ENCODE measurements at places on chromosomes 3 and 15.

GRCh38 chr15:92407916-92408315 lies 14.2 kb downstream of the ST8SIA2 start:
- DNase-seq = no peak

DNA sequence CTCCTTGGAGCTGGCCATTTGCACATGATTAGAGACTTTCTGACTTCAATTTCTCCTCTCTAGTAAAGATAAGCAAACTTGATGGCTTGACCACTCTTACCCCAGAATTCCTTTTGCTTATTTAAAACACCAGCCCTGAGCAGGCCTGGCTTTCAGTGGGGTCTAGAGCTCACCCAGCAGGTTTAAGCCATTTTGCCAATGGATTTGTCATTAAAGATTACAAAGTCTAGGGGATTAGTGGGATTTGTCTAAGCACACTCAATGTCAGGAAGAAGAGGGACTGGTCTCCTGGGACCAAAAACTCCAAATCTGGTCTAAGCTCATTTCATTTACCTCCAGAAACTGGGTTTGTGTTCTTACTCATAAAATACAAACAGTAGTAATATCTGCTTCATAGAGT lies 57.3 kb upstream of the SNTN start:
- DNase-seq = no peak

DNA sequence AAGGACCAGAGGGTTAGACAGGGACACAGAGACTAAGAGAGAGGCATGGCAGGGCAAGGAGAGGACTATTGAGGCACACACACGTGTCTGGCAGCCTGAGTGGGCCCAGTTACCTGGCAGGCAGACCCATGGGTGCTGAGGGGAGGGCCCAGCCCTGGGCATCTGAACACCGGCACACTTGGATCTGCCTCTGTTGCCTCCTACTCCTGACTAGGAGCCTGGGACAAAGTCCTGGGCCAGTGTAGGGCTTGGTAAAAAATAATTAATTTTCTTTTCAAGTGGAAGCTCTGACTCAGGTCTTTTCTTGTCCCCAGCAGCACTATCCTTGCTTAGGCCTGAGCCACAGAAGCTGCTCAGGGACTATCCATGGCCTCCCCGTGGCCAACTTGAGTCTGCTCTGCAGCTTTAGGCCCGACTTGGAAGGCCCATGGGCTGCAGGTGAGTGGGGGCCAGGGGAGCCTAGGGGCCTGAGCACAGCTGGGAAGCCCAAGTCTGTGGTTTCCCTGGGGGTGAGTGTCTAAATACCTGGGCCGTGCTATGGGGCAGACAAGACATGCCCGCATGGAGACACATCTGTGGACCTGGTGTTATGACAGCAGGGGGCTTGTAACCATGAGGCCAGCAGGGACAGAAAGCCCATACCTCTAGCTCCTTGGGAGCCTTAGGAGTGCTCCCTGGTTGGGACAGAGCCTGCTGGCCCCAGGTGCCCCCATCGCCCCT lies at the start of gene PTH1R:
PTH1R (plus strand) TSS at position 316 of the 720 bp plus-strand sequence. CDS start 5,839 bp downstream, outside the sequence.
- no peak for DNase-seq

DNA sequence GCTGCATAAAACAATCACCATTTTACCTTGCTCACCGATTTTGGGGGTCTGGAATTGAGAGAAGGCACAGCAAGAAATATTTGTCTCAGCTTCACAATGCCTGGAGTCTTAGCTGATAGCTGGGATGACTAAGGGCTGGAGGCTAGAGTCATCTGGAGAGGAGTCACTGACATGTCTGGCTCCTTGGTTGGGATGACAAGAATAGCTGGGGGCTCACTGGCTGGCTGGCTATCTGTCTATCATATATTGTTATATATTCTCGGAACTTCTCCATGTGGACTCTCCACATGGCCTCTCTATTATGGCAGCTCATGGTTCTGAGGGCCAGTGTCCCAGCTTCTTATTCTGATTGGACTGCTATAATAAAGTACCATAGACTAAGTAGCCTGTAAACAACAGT lies 20.0 kb upstream of the TRIM71 start:
- no peak for DNase-seq

DNA sequence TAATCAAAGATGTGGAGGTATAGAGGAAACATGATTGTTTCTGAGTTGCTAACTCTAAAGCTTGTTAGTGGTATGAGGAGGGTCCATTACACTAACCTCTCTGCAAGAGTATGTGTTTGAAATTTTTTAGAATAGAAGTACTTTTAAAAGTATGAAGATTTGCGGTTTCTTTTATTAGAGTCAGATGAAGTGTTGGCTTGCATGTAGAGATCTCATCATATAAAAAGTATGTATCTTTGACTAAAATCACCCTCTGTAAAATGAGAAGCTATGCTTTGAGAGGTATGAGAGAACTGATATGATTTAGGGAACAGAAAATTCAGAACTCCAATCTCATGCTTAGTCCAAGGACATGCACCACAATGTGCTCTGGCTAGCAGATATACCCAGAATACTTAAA lies 140.4 kb upstream of the MBNL1 start:
- no peak for DNase-seq

DNA sequence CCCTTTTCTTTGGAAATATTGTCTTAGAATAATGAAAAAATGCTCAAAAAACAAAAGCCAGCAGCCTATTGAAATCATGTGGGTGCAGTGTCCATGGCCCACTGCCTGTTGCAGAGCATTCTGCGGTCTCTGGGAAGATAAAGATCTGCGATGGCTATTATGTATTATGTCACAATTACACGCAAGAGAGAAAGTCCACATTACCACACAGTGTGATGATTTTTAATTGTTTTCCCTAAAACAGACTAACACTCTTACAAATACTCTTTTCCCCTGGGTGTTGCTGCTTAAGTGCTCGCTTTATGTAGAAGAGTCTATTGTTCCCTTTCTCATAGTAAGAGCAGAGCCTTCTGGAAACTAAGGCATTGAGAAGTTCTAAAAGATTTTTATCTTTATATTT lies 32.2 kb downstream of the SSR3 start:
- DNase-seq = no peak

DNA sequence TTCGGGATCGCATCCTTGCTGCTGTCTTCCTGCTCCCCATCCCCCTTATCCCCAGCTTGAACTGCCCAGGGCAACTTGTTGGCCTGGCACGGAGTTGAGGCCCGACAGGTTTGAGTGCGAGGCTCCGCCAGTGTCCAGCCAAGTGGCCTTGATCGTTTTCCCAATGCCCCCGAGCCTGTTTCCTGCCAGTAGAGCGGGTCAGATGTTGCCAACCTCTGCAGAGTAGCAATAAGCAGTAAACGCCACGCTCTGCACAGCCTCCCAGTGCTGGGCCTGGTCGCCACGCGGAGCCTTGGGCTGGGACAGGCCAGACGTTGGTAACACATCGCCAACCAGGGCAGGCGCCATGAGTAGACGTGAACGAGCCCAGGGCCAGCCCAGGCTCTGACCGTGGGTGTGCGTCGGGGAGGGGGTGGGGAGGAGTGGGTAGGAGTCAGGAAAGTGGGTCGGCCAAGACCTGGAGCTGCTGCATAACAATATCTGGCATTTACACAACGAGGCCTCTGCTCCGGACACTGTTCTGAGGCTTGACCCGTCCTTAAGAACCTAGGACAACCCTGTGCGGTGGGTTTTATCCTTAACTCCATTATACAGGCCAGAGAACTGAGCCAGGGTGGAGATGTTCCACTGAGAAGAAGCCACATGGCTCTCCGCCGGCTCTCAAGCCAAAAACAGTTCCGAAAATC lies 444 bp upstream of the ABHD14A start:
- no peak for DNase-seq

GRCh38 chr3:127790882-127791183 lies 31.5 kb downstream of the MGLL start:
- DNase-seq = no peak

DNA sequence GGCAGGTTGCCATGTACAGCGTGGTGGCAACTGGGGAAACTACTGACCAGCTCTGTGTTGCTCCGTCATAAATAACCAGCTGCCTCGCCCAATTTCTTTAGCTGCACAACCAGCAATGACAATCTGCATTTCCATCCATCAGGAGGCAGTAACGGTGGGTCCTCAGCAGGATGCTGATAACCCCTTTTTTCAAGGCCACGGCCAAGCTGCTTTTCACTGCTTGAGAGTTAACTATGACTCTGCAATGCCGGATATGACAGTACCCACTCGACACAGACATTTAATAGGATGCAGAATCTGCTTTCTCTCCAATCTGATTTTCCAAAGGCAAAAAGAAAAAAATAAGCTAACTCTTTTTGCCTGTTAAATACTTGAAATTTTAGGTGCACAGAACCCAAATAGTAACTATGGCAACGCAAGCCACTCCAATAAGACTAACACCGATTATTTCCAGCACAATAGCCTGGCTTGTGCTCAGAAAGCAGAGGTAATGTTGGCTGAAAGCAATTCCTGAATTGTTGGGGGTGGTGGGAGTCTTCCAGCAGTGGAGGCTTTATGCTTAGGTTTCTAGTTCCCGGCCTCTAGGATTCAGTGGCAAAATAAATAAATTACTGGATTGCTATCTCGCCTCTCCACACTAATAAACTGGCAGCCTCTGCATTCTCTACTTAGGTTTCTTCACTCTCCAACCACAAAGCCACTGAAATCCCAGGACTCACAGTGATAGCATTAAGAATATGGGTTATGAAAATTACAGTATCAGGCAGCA lies 31.2 kb upstream of the SRGAP3 start:
- DNase-seq = no peak

DNA sequence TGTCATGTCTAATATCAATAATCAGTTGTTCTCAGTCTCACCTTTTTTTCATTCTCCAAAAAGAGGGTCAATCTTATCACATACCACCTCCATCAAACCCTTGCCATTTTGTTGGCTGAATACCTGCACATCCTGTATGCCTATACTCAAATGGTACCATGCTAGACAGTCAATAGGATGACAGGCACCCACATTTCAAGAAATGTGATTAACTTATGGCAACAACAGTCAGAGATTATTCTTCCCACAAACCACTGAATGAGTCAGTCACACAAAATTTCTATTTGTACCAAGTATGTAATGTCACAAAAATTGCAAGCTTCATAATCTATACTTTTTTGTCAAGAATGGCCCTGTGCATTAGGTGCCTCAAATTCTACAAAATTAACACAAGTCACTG lies 5.1 kb upstream of the SLC27A2 start:
- no peak for DNase-seq

DNA sequence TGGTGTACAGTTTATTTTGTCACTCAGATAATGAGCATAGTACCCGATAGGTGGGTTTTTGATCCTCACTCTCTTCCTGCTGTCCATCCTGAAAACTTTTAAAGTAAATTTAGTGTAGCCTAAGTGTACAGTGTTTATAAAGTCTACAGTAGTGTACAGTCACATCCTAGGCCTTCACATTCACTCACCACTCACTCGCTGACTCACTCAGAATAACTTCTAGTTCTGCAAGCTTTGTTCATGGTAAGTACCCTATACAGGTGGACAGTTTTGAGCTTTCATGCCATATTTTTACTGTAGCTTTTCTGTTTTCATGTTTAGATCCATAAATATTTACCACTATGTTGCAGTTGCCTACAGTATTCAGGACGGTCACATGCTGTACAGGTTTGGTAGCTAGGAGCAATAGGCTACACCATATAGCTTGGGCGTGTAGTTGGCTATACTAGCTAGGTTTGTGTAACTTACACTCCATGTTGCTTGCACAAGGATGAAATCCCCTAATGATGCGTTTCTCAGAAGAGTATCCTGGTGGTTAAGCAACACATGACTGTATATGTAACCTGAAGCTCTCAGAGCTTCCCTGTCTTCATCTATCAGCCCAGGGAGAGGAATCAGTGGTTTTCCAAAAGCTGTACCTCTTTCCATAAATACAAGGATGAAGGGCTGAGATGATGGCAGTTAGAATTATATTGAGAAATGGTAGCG lies 87.6 kb upstream of the SLC25A26 start:
- no peak for DNase-seq

- no peak for DNase-seq
Observed at GRCh38 chr3:159069091-159069490, 267.2 kb downstream of the MFSD1 start.

- DNase-seq = no peak
Observed at GRCh38 chr3:40237889-40238571, 71.5 kb upstream of the EIF1B start.

DNA sequence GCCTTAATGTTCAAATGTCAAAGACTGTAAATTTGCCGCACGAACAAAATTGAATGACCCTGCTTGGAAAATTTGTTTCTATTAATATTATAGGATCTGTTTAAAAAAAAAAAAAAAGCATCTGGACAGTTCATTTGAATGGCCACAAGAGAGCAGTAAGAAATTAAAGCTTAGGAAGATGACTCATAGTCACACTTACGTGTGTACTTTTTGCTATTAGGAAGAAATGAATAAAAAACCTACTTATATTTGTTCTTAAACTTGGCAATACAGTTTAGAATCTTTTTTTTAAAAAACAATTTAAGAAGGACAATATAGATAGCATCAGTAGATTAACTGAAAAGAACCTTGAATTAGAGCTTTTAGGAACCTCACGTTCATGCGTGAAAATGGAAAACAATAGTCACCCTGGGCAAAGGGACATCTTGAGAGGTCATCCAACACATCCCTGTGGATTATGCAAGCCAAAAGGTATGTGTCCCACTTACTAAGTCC lies 621.8 kb downstream of the MECOM start:
- peak; percentile 7 for DNase-seq

- no peak for DNase-seq
Observed at GRCh38 chr3:4045756-4046155, 246.5 kb downstream of the LRRN1 start.

GRCh38 chr3:194339356-194339755 lies 11.8 kb downstream of the CPN2 start:
- no peak for DNase-seq

DNA sequence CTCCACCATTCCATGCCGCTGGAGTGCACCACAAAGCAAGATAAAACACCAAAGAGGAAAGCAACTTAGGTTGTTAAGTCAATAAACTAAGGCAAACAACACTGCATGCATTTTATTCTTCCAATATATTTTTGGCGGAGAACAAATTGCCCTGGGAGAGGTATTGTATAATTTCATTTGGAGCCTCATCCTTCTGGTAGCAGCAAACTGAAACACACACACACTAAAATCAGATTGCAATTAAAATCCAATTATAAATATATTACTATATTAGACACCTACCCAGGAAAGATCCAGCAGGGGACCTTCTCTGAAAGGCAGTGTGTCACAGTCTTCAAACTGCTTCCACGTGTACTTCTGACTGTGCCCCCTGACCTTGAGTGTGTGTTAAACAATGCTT lies 102.3 kb downstream of the RORA start:
- no peak for DNase-seq

- DNase-seq = no peak
Observed at GRCh38 chr3:28949580-28949979, 331.3 kb upstream of the RBMS3 start.
